ENCODE measurements at places on chromosomes 2 and 18.

- no peak for DNase-seq
Measured at GRCh38 chr2:231996797-231997540, 35.5 kb downstream of the DIS3L2 start.

- no peak for DNase-seq
Measured at GRCh38 chr2:106353676-106354075, 114.5 kb downstream of the RGPD3 start.

DNA sequence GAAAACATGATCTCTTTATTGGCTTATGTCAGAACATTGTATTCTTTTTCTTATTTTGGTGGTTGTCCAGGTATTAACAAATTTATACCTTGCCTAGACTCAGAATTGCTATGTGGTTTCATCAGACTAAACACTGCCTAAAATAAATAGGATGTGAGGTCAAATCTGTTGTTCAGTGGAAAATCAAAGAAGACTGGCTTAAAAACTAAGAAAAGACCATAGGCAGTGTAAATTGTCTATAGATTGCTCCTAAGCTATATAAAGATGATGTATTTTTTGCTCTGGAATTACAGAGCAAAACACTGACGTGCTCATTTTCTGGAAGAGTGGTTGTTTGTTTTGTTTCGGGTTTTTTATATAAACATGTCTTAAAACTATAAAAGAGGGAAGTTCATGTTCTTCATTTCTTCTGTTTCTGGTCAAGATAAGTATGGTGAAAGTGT is 266.0 kb downstream of the ALPK2 start:
- DNase-seq: no peak

DNA sequence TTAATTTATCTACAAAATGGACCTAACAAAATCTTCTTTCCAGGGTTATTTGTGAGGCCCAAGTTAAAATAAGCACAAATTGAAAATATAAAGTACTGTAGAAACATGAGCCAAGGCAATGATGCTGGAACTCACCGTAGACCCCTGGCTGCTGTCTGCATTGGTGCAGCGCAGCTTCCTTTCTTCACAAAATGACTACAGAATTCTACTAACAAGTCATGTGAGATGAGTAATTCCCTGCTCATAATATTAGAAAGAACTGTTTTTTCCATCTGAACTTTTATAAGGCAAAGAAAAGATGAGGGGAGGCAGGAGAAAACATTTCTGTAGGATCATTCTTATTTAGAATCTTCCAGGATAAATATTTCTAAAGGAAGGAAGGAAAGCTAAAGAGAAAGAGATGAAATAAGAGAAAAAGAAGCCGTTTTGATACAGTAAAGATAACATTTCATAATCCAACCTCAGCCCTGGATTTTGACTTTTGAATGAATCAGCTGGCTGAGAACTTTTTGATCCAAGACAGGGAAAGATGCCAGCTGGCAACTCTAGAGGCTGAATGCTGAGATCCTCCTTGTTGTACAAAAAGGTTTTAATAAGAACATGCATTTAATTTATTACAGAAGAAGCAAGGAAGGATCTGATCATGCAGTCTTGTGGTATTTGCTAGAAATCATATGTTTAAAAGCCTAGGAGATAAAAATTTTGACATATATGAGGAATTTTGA is 183.9 kb upstream of the KLHL14 start:
- no peak for DNase-seq

DNA sequence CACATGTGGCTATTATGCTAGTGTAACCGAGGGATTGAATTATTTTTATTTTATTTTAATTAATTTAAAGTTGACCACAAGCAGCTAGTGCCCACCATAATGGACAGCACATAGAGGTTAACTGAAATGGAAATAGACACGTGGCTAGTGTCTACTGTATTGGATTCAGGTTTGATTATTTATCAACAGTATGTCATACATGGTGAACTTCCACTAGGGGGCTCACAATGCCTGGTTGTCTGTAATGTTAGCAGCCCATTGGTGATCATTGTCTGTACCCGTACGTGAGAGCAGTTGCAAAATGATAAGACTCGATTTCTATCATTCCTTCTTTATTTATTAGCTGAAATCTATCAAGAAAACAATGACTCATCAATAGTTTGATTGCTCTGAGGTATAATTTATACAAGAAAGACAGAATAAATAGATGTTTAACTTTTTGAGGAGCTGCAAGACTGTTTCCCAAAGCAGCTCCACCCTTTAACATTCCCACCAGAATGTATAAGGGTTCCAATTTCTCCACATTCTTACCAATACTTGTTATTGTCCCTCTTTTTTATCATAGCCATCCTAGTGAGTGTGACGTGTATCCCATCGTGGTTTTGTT is 76.5 kb downstream of the CYBRD1 start:
- no peak for DNase-seq

DNA sequence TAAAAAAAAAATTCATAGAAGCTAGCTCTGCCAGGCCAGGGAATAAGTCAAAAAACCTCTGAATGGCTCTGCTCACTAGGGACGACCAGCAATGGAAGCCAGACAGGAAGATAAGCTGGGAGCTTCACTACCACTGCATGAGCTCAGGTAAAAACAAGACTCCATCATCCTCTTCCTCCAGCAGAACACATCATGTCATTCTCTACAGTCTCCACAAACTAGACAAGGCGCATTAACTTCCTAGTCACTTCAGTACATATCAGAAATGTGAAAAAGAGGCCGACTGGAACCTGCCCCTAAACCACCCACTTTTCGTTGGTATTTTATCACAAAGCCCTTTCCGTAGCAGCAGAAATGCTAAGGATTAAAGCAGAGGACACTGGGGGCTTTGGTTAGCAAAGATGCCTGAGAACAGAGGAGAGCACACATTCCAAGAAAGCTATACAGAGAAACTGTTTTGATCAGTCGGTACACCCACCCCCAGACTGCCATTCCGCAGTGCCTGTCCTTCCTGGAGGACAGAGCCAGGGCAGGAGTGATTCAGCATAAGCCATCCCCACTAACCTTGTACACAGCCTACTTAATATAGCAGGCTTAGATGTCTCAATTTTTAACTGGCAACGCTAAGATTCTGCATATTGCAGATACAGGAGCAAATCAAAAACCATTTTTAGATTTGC is 53.4 kb downstream of the AAK1 start:
- no peak for DNase-seq

GRCh38 chr2:39638581-39638980 is 27.1 kb upstream of the TMEM178A start:
- no peak for DNase-seq

DNA sequence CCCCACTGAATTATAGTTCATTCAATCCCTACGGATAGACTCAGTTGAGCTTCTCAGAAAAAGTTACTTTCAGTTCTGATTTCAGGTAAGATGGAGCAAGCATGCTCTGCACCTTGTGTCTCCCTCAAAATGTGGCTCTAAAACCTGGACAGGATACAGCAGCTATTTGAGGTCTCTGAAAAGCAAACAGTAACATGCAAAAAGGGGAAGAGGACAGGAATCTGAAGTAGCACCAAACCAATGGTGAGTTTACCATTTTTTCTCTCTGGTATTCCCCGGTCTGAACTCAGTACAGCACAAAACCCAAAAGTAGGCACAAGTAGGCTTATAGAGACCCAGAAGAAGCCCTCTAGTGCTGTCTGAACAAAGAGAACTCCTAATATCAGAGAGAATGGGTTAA is 34.1 kb downstream of the LANCL1 start:
- DNase-seq: no peak

- no peak for DNase-seq
Measured at GRCh38 chr2:105454801-105455485, 56.1 kb upstream of the FHL2 start.

- no peak for DNase-seq
Measured at GRCh38 chr2:240960309-240960970, 38.0 kb upstream of the SNED1 start.

GRCh38 chr18:22347606-22348511 is 69.9 kb downstream of the CTAGE1 start:
- no peak for DNase-seq

- peak; percentile 45 for DNase-seq
Measured at GRCh38 chr2:204177977-204178522, 241.5 kb downstream of the ICOS start.

GRCh38 chr18:74520096-74520833 is 14.0 kb upstream of the CNDP1 start:
- DNase-seq: no peak

- no peak for DNase-seq
Measured at GRCh38 chr2:11398750-11399437, 54.5 kb upstream of the ROCK2 start.

DNA sequence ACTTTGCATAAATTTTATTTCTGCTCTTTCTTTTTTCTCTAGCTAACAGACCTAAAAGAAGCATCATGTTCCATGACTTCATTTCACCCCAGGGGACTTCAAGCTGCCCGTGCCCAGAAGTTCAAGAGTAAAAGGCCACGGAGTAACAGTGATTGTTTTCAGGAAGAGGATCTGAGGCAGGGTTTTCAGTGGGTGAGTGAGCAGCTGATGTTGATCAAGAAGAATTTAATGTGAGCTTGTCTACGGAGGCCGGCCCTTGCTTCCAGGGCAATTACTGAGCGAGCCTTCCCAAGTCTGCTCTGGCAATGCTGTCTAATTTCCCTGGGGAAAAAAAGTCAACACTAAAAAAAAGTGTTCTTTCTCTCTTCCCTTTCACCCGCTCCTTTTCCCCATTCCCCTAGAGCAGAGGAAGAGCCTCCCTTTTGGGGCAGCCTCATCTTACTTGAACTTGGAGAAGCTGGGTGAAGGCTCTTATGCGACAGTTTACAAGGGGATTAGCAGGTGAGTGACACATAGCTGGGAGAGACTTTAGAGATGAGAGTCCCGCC is 1.2 kb downstream of the CDK15 start:
- no peak for DNase-seq

GRCh38 chr2:190382851-190383250 is 25.3 kb upstream of the MFSD6 start:
- DNase-seq: no peak

- no peak for DNase-seq
Measured at GRCh38 chr2:222864296-222864695, 3.5 kb downstream of the ACSL3 start.

GRCh38 chr2:157838442-157839161 is 37.5 kb downstream of the ACVR1 start:
- DNase-seq: no peak

- DNase-seq: no peak
Measured at GRCh38 chr18:75687626-75688025, 260.1 kb upstream of the SMIM21 start.

GRCh38 chr18:65436430-65436829 is 314.4 kb upstream of the CDH7 start:
- no peak for DNase-seq

DNA sequence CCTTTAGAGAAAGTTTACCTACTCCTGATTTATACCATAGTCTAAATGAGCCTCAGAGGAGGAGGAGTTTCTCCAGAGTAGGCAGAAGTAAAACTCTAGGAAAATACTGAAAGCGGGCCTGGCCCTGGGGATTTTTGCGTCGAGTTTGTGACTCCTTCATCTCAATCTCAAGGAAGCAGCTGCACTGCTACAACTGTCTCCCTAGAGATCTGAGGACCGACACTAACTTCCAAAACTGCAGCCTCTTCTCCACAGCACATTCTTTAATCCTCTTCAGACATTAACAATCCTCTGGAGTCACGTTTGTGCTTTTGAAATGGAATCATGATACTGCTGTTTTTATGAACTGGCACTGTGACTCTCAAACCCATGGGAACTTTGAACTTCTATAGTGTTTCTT is 281.4 kb downstream of the KCNS3 start:
- no peak for DNase-seq

DNA sequence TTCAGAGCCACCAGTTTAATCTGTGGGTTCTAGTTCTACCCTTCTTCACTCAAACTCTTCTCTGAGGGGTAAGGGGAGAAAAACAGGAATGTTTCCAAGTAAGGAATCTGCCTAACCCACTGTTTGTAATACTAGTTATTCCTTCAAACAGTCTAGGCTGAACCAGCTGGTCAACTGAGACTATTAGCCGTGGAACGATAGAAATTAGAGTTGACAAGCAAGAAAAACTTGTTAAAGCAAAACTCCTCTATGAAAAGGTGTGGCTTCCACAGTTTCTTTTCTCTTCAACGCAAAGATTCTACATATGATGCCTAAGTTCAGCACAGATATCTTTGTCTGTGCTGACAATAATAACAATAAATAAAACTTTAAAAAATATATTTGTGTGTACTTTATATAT is 11.5 kb downstream of the PAIP2B start:
- no peak for DNase-seq

DNA sequence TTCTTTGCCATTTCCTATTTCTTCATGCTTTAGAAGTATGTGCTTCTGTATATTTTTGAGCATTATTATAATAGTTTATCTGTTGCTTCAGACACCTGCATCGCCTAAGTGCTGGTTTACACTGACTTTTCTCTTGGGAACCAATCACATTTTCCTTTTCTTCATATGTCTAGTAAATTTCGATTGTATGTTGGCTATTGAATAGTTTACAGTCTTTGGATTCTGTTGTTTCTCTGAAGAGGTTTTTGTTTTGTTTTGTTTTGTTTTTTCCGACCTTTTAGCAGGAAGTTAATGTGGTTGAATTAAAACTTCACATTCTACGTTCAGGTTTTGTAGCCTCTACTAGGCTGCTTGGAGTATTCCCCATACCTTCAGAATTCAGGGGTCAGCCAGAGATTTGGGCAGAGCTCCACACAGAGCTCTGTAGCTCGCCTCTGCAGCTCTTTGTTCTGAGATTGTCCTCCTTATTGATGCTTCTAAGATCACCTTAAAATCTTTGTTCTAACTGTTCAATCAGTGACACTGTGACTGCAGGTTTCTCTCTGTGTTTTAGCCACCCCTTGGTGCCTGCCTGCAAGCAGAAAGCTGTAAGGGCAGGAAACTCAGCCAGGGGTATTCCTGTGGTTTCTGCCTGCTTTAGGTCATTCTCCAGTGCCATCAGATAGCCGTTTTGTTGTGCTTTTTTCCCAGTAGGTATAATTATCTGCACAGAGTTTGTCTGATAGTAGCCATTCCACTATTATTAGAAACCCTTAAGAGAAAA is 83.4 kb downstream of the FAM168B start:
- no peak for DNase-seq

- no peak for DNase-seq
Measured at GRCh38 chr2:143686585-143687164, 557.5 kb downstream of the ARHGAP15 start.

DNA sequence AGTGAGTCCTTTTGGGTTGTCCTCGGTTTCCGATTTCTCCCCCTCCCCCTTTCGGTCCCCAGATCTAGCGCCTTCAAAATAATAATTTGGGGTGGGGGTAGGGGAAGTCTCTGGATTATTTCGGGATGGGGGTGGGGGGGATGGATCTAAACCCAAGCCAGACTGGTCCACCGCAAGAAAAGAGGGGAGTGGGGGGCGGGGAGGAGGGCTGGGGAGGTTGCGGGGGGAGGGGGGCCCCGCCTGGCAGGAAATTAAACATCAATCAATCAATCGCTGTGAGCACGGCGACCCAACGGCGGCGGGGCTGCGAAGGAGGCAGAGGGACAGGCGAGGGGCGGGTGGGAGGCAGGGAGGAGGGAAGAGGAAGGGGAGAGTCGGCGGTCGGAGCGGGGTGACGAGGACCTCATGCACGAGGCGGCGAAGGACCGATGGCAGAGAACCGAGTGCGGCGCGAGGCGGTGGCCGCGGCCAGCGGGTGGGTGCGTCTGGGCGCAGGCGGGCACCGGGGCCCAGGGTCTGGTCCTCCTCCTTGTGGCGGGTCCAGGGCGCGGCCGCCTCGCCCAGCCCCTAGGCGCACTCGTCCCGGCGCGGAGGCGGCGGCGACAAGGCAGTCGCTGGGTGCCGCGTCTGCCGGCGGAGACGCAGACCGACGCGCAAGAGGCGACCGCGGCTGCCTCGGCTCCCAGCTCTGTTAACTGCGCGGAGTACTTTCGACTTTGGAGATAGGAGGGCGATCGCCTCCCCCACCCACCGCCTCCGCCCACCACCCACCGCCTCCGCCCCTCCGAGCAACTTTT is 468 bp upstream of the SATB2 start:
- no peak for DNase-seq
